ENCODE measurements at places on chromosomes 7 and 10.

DNA sequence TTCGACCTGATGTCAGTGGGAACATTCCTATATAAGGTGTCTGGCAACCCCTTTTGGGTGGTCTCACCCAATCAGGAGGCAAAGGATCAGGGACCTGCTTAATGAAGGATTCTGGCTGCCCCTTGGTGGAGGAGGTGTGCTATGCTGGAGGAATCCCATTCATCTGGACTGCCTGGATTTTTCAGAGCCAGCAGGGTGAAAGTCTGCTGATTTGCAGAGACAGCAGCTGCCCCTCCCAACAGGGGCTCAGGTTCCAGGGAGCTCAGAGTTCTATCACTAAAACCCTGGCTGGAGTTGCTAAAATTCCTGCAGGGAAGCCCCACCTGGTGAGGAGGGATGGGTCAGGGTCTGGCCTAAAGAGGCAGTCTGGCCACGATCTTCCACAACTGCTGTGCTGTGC lies 398.5 kb upstream of the CNTNAP2 start:
- DNase-seq: no peak

- DNase-seq: no peak
Measured at GRCh38 chr10:124056337-124056980, 36.9 kb downstream of the CHST15 start.

DNA sequence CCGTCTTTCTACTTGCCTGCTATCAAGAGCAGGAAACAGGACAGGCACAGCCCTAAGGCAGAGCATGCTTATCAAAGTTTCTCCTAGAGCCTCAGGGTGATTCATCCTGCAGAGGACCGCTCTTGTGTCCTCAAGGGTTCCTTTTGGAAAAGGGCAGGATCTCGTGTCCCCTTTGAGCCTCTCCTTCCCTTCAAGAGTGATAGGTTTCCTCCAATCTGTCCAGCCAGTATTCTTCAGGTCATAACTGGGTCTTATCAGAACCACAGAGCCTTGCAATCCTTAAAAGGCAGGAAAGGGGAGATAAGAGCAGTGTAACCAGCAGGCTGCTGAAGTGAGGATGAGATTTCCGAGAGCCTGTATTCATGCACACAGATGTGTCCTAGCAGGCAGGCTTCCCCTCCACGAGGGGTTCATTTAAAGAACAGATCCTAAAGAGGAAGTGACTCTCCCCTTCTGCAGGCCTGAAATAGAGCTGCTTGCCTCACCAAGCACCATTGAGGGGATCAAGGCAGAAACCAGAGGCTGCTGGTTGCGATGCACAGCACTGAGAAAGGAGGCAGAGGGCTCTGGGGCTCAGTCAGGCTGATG lies 90.5 kb upstream of the SVIL start:
- DNase-seq: no peak

DNA sequence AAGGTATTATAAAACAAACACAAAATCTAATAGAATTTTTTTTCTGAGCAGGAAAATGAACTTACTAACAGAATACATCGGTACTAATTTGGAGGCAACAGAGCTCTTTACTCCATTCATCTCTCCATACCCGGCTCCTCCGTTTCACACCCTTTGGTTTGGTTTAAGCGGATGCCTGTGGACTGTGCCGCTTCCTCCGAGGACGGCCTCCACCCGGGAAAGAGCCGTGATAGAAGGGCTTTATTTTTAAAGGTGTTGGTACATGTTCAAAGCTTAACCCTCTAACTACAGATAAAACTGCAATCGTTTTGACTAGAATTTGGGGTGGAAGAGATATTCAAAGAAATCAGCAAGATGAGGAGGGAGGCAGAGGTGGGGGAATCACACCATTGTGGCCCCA lies 1.9 kb downstream of the VIPR2 start:
- no peak for DNase-seq
